ENCODE measurements at places on chromosomes 5 and 9.

- DNase-seq, result no peak
Observed at GRCh38 chr5:82244151-82244550, 34.0 kb downstream of the RPS23 start.

- no peak for DNase-seq
Observed at GRCh38 chr9:125889476-125890419, 142.6 kb downstream of the PBX3 start.

DNA sequence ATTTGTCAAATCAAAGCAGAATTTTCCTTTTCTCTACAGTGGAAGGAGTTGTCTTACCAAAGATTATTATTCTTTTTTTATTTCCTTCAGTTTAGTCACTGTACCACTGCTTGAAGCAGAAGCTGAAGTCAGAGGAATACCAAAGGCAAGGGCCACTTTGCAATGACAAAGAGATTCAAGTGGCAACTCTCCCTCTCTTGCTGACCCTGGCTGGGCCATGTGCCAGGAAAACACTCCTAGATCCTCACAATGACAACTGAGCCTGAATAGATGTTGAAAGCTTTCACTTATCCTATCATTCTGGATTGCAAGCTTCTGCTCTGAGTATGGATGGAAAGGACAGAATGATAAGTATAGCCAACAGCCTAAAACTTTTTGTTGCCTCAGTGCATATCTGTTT is 618.3 kb downstream of the NR2F1-AS1 start:
- no peak for DNase-seq

GRCh38 chr9:137070201-137070905 is at the start of gene SAPCD2:
TSS of gene SAPCD2 (minus strand) at chr9:137070557. CDS start at chr9:137070460, 97 bp downstream.
- no peak for DNase-seq

- DNase-seq, result no peak
Observed at GRCh38 chr9:97398999-97399758, 12.7 kb upstream of the TDRD7 start.

DNA sequence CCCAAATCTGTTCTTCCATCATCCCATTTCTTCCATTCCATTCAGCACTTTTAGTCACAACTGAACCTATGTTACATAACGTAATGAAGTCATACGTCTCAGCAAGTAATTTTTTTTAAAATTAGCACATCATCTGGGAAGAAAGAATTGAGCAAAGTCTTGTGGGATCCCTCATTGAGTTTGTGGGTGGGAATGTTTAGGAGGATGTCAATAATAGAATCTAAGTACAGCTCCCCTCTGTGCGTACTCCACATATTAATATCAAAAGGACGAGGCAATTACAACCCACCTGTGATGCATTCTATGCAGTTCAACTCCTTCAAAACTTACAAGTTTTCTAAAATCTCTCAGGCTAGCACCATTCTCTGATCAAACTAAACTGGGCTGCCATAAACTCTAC is 526.3 kb downstream of the AGTPBP1 start:
- DNase-seq, result no peak

- DNase-seq, result no peak
Observed at GRCh38 chr5:91884036-91884435, 500.9 kb upstream of the ARRDC3 start.

DNA sequence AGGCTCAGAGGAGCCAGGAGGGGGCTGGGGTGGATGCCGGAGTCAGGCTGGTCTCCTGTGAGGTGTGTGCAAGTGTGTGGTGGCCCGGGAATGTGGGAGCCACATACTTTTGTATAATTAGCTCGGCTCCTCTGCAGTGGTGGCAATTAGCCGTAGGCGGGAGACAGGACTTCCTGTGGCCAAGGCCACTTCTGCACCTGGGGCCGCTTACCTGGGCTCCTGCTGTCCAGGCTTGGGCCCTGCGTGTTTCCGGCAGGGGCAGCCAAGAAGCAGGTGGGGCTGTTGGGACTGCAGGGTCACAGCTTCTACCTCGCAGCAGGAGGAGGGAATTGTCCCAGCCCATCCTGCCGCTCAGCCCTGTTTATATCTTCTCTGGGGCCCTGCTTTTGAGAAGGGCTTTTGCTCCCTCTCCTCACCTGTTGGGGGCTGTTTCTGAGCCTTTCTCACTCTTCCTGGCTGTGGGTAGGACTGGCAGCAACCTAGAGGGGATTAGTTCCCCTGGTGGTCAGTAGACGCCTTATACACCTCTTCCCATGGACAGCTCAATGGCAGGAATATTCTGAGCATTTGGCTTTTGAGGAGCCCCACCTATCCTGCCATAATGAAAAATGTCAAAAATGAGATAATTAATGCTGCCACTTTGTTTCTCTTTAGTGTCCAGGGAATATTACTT is 145.4 kb upstream of the PITX1 start:
- DNase-seq, result no peak

DNA sequence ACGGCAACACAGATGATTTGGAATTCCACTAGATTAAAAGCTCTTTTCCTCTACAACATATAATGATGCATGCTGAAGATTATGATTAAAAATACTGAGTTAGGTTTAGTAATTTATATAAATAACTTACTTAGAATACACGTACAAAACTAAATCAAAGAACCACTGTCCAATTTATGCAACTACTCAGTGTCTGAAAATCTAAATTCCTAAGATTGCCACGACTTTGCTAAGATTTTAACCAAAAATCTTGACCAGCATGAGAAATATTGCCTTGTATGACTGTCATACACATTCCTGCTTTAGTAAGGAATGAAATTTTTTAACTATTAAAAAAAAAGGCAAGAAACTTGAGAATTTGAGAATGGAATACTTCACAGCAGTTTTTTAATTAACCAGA is 292.4 kb downstream of the ZNF608 start:
- DNase-seq, result no peak

- no peak for DNase-seq
Observed at GRCh38 chr5:36796155-36796554, 80.4 kb upstream of the NIPBL start.
